ENCODE measurements at places on chromosomes 16 and 17.

DNA sequence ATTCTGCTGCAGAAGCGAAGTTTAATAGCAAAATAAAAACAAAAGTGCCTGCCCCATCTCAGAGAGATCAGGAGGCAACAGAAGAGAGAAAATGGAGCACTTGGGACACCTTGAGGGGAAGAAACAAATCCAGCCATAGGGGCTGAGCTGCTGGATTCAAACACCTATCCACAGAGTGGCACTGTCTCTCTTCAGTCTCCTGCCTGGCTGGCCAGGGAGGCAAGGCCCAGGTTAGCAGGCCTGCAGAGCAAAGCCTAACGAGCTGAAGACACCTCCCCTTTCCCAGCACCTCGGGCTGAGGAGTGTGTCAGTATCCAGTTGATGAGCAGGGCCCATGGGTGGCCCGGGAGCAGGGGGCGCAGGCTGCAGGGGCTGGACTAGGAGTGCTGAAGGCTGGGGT lies 8.8 kb upstream of the KRT31 start:
- DNase-seq: peak; percentile 27

DNA sequence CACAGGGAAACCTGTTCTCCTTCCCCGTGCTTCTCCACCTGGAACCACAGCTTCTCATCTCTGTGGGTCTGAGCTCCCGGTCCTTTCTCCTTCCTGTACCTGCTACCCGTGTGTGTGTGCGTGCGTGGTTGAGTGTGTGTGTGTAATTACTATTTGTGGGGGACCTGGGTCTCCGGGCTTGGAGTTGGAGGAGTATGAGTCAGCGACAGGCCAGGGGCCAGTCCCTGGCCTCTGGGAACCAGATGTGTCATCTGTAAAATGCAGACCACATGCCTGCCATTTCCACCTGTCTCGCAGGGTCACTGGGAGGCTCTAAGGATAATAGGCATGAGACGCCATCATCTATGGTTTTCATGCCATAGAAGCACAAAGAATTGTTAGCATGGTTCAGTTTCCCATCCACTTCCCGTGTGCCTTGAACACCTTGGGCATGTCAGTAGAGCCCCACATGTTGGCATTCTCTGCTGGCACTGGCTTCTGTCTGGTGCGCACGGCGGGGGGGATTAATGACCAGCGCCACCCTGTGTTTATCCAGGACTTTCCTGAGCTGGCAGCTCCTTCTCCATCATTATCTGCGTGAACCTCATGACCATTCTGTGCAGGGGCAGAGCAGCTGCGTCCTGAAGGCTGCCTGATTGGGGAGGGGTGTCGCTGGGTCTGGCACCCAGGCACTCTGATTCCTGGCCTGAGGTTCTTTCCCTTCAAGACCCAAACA lies 1.5 kb downstream of the ZNF205 start:
- DNase-seq: no peak

DNA sequence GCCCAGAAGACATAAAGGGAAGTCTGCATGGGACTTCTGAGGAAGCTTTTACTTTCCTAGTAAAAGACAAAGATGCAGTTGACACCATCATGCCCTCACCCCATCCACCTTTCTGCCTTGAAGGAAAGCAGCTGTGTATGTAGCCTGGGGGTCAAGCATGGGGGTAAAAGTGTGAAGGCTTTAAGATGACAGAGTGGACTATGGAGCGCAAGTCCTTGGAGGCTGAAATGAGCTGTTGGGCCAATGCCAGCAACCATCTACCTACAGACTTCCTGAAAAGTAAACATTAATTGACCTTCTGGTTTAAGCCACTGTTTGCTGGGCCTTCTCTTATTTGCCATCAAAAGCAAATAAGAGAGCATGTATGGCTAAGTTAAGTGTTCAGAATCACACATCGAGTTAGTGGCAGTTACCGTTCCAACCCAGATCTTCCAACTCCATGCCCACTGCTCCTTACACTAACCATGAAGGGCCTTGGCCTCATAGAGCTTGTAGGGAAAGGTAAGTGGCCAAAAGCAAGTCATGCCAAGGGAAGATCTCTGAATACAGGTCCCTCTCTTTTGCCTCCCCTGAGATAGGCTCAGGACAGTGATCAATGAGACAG lies 30.0 kb downstream of the SLC13A5 start:
- DNase-seq: no peak

DNA sequence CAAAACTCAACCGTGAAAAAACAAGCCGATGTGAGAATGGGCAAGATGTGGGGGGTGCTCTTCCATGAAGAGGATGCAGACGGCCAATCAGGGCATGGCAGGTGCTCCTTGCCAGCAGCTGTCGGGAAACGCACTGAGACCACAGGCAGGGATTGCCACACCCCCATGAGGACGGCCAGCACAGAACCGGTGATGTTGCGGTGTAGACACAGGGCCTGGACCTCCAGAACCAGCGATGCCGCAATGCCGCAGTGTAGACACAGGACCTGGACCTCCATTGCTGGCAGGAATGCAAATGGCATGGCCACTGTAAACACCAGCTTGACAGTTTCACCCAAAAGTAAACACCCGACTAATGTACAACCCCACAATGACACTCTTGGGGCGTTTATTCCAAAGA lies 164.9 kb downstream of the BANP start:
- DNase-seq: peak; percentile 37

GRCh38 chr17:81322271-81323082 lies 27.4 kb upstream of the SLC38A10 start:
- DNase-seq: no peak

GRCh38 chr16:57531635-57532265 lies 4.6 kb downstream of the CCDC102A start:
- DNase-seq: no peak

DNA sequence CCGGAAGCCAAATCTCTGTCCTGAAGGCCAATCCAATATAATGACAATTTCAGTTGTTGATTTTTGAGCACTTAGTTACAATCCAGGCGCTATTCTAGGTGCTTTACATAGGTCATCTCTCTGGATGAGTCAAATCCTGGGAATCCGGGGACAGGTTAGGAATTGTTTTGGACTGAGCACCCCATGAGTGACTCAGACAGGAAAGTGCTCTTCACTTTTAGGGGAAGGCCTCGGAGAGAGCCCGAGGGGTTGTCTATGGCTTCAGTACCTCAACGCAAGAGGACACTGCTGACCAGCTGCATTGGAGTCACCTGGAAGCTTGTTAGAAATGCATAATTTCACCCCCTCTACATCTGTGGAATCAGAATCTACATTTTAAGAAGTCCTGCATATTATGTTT lies 108.8 kb downstream of the IRX5 start:
- DNase-seq: no peak

GRCh38 chr17:47837401-47838039 lies 3.6 kb downstream of the SCRN2 start:
- DNase-seq: no peak

GRCh38 chr17:65398040-65398787 lies 163.2 kb downstream of the AXIN2 start:
- no peak for DNase-seq

DNA sequence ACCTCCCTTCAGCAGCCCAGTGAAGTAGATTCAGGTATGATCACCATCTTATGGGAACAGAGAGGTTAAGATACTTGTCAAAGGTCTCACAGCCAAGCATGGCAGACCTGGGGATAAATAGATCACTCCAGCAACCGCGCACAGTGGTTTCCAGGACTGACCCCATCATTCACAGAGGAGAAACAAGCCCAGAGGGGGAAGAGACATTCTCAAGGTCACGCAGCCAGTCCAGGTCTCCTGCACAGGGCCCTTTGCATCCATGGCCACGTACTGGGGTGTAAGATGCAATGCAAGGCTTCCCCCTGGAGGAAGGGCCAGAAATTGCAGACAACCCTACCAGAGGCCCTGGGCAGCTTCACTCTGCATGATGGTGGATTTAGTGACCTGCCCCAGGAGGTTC lies 19.9 kb downstream of the TLE7 start:
- DNase-seq: no peak

- DNase-seq: no peak
Observed at GRCh38 chr16:79069121-79069520, 531.4 kb downstream of the MAF start.

DNA sequence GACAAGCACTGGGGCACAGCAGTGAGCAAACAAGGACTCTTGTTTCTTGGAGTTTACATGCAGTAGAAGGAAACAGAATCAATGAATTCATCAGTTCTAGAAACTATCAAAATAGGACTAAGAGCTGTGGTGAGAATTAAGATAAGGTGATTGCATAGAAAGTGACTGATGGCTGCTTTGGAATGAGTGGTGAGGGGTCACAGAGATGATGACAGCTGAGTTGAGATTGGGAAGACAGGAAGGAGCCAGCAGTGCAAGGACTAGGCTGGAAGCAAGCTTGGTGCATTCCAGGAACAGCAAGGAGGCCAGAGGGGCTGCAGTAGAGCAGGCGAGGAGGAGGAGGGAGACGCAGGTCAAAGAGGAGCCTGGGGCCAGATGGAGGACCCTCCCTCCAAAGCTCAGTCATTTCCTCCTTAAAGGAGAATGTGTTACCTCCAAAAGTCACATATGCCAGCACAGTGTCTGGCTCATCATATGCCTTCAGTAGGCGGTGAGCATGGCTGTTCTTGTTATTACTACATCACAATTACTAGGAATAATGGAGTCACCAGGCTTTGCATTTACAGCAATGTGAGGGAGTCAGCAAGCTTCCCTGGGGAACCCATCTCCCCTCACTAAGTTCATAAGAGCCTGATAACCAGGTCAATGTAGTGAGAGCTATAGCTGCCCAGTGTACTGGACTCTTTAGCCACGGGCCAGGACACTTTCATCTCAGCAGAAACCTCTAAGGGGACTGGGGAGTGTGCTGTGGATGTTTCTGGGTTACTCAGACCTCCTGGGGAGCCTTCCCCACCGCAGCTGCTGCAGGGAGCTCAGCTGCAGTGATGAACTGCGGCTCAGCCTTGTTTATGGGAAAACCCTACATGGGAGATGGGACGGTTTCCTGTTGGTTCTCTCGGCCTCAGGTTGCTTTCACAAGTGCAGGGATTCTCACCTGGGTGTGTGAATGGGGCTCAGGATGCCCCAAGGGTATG lies 157.2 kb downstream of the SEC14L1 start:
- DNase-seq: no peak

DNA sequence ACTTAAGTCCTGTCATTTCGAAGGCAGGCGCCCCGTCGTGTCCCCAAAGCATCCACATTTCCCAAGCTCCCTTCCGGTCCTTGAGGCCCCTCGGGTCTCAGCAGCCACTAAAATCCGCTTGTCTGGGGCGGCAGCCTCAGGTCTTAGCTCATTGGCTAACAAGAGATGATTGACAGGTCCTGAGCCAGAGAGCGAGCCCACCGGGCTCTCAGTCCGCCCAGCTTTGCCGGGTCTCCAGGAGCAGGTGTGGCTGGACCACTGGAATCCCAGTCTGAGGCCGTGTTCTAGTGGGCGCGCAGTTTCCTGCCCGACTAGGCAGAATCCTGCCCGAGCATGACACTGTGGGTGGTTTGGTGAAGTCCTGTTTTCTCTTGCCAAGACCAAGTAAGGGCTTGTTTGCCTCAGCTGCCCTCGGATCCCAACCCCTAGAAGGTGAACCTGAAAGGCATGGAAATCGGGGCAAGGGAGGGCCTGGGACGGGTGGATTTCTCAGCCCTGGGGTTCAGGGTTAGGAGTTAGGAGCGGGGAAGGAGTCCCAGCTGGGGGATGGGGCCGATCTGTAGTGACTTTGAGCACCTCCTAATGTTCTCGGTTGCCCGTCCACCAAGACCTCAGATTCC lies 42.8 kb downstream of the MRC2 start:
- no peak for DNase-seq

DNA sequence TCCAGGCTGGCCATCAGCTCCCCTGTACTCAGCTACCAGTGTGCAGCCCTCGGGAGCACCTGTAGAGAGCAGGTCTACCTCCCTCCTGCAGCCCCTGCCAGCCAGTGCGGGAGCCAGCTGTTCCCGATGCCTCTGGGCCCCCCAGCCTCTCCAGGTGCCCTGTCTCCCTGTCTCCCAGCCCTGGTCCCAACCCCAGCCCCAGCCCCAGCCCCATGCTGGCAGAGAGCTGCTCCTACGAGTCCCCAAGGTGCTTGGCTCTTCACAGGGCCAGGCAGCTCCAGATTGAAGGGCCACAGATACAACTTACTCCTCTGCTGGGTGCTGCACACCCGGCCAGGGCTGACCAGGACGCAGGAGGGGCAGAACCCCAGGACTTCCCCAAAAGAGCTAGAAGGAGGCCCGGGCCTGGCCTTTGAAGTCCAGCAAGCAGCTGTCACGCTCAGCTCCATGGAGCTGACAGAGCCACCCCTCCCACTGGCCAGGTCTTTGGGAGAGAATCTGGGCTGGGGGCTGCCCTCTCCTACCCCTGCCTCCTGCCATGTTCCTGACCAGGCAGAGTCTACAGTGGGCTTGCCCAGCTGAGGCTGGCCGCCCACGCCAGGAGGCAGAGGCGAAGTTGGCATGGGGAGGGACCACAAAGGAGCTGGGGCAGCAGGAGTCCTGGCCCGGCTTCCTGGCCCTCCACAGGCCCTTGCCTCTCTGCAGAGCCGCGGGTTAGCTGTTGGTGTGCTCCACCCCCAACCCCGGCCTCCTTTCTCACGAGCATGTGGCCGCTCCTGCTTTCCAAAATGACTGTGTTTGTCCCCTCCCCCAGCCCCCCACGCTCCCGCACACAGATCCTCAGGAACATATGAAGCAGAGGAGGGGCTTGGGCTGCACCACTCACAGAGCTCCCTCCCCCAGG lies 9.5 kb upstream of the ADAM11 start:
- DNase-seq: no peak

DNA sequence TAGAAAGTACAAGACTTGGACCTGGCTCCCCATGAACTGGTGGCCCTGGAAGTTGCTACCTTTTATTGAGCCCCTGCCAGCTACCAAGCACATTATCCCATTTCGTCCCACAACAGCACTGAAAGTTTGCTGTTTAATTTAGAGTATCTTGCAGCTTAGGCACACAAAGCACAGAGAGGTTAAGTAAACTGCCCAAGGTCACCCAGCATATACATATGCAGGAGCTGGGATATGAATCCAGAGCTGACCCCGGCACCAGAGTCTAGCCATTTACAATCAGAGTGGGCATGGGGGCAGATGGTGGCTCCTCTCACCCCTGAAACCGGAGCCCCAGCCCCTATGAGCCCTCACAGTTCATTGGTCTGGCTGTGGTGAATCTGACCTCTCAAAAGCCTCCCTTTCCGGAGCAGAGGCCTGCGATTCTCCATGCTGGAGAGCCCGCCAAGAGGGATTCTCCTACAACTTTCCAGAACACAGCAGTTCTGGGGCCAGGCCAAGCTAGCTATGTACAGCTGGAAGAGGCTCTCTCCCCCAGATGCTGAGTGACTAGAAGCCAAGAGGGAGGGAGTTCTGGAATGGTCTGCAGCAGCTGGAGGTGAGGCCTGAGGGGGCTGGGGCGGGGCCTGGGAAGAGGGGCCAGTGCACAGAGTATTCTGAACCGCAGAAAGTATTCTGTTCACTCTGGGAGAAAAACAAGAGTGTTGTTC lies 58.3 kb downstream of the SREBF1 start:
- DNase-seq: no peak
